ENCODE measurements at places on chromosomes 2 and 18.

DNA sequence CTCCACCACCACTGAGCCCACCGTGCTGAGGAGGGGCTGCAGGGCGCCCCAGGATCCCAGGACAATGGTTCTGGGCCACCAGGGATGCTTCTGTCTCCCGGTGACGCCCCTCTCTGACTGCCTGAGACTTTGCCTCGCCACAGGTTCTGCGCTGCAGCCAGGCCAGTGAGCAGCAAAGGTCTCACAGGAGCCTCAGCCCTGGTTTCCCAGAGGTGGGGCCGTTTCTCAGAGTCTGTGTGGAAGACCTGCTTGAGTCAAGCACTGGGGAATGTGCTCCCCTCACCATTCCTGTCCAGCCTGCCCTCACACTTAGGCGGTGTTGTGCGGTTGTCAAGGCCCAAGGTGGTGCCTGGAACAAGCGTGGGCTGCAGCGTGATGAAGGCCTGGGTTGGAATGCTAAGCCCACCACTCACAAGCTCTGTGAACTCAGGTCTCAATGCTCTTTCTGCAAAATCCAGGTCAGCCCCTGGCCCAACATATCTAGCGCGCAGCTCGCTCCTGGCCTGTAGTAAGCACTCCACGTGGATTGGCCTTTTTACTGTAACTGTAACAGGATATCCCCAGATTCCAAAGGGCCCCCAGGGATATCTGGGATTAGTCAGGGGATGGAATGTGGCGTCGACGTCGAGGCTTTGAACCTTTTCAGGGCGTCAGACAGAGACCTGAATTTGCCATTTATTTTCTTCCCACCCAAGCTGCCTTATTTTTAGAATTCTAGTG lies 47.6 kb downstream of the PLB1 start:
- no peak for DNase-seq

- no peak for DNase-seq
Observed at GRCh38 chr2:202723746-202724145, 89.0 kb downstream of the FAM117B start.

DNA sequence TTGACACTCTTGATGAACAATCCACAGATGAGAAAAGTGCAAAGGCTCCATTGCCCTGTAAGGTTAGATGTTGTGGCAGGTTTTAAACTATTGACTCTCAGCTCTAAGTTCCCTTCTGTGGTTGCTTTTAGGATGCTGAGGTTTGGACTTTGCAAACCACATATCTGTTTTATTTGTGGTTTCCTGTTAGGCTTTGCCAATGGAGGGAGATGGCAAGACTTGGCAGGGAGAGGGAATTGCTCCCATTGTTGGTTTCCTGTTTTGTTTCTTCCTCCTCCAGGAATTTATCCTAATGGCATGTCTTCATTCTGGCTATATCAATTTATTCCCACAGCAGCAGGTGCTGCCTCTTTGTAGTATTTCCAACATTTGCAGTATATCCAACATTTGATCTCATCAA lies 772.3 kb downstream of the LRRTM4 start:
- no peak for DNase-seq

DNA sequence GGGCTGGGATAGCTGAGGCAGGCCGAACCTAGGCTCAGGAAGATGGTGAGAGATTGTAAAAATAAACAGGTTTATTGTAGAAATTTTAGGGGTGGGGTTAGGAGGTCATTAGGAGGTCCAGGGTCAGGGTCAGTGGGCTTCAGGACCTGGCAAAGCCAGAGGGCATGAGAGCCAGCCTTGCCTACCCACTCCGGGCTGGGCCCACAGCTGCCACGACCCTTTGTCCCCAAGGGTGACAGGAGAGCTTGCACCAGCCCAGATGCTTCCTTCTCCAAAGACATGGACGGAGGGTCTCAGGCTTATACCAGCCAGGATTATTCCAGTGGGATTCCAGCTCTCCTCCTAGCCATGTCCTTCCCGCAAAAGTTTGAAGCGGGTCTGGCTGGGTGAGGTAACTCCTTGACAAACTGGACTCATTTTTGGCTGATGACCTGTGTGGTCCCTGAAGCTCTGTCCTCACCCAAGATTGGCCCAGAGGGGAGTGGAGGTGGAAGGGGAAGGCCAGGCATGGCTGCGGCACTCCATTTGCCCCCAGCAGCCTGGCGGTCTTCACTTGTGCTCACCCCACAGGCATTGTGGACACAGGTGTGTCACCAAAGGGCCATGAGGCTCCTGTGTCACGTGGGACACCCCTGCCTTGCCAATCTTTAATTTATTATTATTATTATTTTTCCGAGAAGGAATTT lies 23.8 kb upstream of the ATOH8 start:
- DNase-seq: no peak

DNA sequence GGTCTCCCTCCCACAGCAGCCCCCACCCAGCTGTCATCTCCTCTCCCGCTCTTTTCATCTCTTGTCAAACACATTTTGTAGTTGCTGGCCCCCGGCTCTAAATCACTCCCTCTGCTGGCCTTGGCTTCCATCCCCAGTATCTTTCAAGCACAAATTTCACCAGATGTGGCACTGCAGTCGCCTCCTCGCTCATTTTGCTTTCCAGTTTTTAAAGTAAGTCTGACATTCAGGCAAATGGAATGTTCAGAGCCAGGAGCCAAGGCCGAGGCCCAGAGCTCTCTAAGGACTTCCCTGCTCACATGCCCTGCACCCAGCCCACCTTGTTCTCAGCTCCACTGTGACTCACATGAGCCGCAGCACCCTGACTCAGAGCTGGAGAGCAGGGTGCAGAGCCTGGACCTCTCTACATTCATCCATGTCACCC lies 158.4 kb downstream of the GALNT14 start:
- no peak for DNase-seq

Data from activated T-cell treated with anti-CD3 and anti-CD28 coated beads for 48 hours (primary cell).